ENCODE measurements at places on chromosomes 6 and 20.
A peak's percentile ranks its signal among the peaks of the same experiment; 100 is the strongest.

GRCh38 chr6:5338177-5338960, 77.1 kb downstream of the FARS2 start:
- no peak for DNase-seq

GRCh38 chr20:50346374-50347283, 156.0 kb downstream of the CEBPB start:
- peak; percentile 40 for DNase-seq

DNA sequence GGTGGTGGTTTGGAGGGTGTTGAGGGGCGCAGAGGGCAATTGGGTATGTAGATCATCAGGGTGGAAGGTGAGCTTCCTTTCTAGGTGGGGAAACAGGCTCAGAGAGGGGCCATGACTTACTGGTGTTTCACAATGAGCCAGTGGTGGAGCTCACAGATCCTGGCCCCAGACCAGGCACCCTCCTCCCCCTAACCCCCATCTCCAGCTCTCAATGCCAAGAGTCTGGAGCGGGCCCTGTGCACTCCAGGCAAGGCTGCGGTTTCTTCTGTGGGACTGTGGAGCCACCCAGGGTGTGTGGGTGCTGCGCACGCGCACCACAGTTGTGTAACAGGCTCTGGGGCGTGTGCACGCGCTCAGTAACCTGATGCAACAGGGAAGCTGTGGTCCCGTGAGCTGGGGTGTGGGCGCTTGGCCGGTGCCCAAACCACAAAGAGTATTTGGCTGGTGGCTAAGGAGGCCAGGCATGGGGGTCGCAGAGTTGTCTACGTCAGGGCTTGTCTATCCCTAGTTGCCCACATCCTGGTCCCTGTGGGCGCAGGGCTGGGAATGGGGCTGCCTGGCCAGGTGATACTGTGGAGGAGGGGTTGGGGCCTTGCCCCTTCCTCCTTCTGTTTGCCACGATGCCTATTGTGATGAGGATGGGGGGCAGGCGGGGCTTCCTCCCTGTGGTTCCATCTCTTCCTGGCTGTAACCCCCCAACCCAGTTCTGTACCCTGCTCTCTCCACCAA, 37.5 kb upstream of the MRPS18A start:
- peak; percentile 31 for DNase-seq

DNA sequence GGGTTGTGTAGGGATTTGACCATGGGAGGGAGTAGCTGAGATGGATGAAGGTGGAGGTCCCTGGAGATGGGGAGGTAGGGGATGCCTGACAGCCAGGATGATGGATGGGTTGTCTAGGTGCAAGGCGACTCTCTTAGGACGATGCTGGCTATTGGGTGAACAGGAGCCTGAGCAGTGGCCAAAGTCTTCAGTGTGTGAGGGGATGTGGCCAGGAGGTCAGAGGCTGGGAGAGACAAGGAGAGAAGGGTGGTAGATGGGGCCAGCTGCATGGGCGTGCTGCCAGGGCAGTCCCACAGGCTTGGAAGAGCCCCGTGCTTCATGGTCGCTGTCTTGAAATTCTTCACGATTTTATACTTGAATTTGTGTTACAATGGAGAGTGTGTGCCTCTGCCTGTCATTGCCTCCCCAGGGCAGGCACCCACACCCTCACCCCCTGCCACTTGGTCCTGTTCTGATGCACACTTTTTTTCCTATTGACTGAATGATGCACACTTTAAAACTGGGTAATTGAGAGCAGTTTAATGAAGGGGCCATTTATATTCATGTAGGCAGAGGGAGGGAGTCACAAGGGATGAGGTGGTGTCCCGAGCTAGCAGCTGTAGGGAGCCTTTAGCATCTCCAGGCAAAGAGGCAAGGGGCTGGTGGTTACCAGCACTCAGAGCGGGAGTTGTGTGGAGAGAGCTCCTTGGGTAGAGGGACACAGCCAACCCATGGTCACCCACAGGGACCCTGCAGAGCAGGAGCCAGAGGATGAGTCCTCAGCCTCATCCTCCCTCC, 120.7 kb downstream of the DHX35 start:
- DNase-seq: no peak

DNA sequence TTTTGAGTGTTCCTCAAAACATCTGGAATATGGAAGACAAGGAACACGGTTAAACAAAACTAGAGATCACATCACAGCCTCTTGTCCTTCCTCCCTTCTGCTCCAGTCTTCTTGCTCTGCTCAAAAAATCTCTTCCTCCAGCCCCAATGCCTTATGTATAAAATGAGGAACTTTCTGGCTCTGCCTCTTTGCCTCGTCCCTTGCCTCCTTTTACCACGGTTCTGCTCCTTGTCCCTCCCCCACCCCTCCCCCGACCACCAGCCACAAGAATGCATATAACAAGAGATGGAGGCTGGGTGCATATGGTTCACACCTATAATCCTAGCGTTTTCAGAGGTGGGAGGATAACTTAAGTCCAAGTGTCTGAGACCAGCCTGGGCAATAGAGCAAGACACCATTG, 43.6 kb downstream of the PLAGL2 start:
- DNase-seq: no peak

DNA sequence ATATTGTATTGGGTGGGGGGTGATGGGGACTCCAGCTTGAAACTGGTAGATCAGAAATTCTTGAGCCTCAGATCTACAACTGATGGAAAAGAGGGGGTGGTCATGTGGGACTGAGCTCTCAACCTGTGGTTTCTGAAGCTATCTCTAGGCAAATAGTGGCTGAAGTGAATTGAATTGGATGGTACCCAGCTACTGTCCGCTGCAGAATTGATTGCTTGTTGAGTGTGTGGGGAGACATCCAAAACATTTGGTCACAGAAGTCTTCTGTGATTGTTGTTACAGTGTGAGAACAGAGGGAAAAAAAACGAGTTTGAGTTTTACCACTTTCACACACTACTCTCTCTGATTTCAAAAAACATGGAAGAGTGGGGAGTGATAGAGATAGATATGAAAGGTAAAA, 14.8 kb downstream of the CDS2 start:
- no peak for DNase-seq

DNA sequence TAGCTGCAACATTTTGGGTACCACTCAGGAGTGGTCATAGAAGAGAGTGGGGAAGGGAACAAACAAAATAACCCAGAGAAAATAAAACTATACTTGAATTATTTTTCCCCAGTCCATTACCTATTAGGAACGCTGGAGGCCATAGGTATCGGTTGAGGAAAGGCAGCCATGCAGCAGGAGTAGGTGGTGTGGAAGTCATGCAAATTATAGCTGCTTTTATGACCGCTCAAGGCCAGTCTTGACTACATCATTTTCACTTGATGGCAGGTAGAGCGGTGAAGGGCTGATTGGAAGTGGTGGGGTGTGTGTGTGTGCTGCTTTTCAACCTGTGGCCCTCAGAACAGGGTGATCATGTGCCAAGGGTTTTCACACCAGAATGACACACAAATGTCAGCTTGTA, 36.5 kb upstream of the KIF13A start:
- DNase-seq: no peak

DNA sequence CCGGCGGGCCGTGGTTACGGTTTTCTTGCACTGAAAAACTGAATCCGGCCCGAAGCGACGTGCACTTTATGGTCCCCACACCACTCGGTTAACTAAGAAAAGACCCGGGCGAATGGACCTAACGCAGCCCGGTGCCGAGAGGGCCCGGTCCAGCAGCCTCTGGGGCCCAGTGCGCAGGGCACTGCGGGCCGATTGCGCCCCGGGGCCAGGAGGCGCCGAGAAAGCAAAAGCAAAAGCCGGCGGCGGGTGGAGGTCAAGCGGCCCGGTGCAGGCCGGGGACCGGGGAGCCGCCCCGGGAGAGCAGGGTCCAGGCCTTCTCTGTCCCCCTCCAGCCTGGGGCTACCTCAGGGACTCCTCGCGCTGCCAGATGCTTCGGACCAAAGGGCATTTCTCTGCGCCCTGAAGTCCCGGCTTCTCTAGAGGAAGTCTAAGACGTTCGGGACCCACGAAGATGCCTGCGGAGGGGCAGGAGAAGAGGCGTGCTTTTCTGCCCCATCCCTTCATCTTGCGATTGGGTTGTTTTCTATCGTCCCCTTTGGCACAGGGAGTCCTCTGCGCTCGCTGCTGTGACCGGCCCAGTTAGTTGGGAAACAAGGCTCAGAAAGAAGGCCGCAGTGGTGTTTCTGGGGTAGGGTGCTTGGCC, 4.4 kb downstream of the FOXF2 start:
- no peak for DNase-seq

GRCh38 chr6:148497257-148497656, 154.6 kb downstream of the SASH1 start:
- no peak for DNase-seq

GRCh38 chr6:20416567-20417345, 15.1 kb downstream of the E2F3 start:
- DNase-seq: no peak

- DNase-seq: no peak
Observed at GRCh38 chr6:6584310-6585002, 4.1 kb upstream of the LY86 start.
